ENCODE measurements at places on chromosomes 2 and 18.

- DNase-seq: peak; percentile 22
Observed at GRCh38 chr2:210072922-210073509, 70.6 kb downstream of the RPE start.

DNA sequence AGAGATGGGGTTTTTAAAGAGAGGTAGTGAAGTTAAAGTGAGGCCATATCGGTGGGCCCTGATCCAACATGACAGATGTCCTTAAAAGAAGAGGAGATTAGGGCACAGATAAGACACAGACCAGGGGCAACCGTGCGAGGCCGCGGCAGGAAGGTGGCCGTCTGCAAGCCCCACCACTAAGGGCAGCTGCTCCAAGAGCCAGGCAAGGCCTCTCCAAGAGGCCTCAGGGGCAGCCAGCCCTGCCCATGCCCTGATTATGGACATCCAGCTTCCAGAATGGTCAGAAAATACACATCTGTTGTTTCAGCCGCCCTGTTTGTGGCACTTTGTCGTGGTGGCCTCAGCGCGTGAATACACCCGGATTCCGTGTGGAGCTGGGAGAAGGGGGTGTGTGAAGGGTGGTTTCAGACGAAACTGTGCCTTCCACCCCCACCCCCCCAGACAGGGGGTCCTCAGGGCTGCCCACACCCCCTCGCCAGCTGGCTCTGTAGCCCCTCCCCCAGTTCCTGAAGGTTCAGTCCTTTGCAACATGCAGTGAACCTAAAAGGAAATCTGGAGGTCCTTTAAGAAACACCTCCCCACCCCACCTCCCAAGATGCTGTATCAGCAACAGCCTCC lies 74.1 kb upstream of the SMAD7 start:
- no peak for DNase-seq

- DNase-seq: no peak
Observed at GRCh38 chr2:119598596-119599263, 54.5 kb downstream of the CFAP221 start.

GRCh38 chr2:49037197-49037596 lies 117.1 kb downstream of the FSHR start:
- DNase-seq: no peak

GRCh38 chr2:205296959-205297358 lies 385.3 kb upstream of the NRP2 start:
- DNase-seq: no peak

GRCh38 chr2:39124000-39124745 lies 3.3 kb upstream of the SOS1 start:
- DNase-seq: peak; percentile 89

DNA sequence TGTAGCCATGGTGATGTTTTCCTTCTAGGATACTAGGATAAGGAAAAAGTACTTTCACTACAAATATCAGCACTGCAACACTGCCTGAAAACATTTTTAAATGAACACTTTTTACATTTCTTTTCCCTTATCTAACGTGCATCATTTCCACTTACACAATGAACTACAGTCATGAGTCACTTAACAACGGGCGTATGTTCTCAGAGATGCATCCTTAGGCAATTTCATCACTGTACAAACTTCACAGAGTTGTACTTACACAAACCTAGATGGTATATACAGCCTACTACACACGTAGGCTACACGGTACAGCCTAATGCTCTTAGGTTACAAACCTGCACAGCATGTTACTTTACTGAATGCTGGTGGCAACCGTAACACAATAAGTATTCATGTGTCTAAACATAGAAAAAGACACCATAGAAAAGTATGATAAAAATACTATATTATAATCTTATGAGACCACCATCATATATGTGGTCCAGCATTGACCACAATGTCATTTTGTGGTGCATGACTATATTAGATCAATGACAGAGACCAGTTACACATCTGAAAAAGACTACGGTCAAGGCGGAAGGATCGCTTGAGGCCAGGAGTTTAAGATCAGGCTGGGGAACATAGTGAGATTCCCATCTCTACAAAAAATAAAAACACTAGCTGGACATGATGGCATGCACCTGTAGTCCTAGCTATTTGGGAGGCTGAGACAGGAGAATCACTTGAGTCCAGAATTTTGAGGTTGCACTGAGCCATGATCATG lies 39.8 kb downstream of the WDR33 start:
- no peak for DNase-seq

DNA sequence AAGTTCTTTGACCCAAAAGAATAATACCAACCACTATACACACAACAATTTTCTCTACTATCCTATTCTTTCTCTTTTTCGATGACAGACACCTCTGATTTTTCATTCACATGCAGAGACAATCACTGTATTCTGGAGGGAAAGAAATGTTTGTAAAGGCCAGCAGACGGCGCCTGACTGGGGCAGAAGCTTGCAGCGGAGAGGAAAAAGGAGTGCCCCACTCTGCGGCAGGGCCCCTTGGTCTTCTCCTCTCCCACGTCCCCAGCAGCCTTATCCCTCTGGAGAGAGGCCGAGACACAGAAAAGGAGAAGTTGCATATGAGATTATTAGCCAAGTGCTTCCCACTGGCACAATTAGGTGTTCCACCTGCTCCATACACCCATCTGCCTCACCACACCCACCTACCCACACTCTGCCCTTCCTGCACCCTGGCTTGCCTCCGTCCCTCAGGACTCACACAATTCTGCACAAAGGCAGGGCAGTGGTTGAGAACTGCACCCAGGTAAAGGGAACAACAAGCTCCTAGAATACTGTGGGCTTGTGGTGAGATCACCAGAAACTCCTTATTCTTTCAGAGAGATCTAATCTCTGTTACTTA lies 687.3 kb downstream of the NRXN1 start:
- DNase-seq: no peak

GRCh38 chr2:236744281-236744705 lies 174.7 kb downstream of the ACKR3 start:
- DNase-seq: no peak

- DNase-seq: no peak
Observed at GRCh38 chr2:9820020-9820973, 23.0 kb upstream of the TAF1B start.

DNA sequence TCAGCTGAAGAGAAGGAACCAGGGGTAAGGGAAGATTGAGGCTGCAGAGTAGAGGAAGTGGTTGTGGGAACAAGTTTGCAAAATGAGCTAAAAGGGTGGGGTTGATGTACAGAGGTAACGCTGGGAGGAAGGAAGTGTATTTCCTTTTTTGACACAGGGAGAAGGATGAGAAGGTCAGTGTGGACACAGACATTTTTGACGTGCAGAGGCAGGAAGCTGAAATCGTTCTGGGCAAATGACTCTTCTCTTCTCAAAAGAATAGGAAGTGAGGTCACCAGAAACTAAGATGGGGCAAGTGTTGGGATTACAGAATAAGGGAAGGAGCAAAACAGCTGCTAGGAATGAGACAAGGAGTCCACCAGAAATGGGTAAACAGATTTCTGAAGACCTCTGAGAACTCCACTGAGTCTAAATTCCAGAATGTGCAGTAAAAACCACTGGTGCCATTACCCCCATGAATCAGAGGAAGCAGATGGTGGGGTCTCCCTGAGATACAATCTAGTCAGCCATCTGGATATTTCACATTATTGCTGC lies 20.0 kb upstream of the RNF149 start:
- no peak for DNase-seq

GRCh38 chr2:16325976-16326510 lies 339.6 kb downstream of the CYRIA start:
- DNase-seq: no peak

GRCh38 chr18:58438958-58439300 lies 190.0 kb downstream of the ALPK2 start:
- DNase-seq: no peak

DNA sequence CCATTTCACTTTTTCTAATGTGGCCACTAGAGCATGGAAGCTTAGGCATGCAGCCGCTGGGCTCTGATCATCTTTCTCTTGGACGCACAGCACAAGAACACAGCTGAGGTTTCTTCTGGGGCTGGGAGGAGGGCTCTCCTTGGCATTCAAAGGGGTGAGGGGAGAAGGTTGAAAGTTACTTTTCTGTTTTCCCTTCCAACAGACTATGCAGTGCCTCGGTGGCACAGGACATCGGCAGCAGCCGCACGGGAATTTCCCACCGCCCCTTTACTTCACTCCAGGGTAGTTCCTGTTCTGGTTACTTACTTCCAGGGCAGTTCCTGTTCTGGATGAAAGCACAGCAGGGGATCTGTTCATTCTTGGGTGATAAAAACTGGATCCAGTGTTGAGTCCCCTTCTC lies 18.9 kb upstream of the MAL start:
- DNase-seq: no peak

- no peak for DNase-seq
Observed at GRCh38 chr2:36819095-36819711, 122.7 kb downstream of the VIT start.

DNA sequence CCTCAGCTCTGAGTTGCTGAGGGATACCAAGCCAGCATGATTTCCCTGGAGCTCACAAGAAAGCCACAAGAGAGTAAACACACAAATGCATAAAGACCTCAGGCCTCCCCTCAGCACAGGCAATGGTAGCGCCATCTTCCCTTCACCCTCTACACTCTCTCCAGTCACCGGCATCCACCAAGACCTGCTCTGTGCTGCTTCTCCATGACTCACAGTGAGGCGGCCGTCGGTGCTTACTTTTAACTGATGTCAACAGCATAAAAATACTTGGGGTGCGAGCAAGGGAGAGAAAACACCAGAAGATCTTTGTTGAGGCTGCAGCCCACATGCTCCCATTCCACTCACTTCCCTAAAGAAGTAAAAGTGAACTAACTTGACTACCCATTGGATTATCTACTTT lies 46.7 kb downstream of the L3MBTL4 start:
- no peak for DNase-seq

GRCh38 chr2:162328424-162329157 lies 10.1 kb upstream of the IFIH1 start:
- no peak for DNase-seq

GRCh38 chr2:72689579-72690195 lies 136.1 kb downstream of the EXOC6B start:
- DNase-seq: no peak

DNA sequence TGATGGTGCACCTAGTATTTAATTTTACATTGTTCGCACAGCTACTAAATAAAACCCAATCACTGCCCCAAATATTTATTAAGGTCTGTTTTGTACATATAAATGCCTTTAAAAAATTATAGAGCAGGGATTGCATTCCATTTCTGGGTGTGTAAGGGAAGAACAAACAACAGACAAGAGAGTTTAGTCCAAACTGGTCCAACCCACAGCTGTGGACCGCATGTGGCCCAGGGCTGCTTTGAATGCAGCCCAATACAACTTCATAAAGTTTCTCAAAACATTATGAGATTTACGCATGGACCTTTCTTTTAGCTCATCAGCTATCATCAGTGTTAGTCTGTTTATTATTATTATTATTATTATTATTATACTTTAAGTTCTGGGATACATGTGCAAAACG lies 114.8 kb upstream of the LRATD1 start:
- no peak for DNase-seq

DNA sequence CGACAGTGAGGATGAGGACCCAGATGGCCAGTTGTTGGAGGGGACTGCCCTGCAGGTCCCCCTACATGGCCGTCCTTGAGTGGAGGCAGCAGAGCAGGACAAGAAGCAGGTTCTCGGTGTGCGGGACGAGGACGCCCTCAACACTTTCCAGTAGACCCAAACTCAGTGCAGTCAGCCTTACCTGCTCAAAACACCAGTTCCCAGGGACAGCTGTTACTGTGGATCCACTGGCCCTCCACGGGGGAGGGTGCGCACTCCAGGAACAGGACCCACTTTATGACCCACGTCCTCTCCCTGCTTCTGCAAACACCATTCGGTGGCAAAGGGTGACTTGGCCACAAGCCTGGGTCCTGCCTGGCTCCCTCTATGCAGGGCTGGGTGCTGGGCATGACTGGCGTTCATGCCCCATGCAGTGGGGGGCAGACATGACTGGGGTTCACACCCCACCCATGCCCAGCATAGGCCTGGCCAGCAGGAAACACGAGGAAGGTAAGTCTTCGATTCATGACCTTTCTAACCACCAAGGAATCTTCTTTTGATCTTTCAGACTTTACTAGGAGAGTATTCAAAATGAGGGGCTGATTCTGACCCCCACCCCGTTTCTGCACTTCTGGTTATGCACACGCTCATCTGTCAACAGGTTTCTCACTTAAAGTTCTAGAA lies 233.7 kb downstream of the HDAC4 start:
- no peak for DNase-seq

Measured in GM20000 (cell line).